ENCODE measurements at places on chromosomes 1 and 21.

- DNase-seq = no peak
Measured at GRCh38 chr1:184425449-184426277, 38.8 kb downstream of the C1orf21 start.

GRCh38 chr1:226148121-226148648, 38.4 kb downstream of the ACBD3 start:
- no peak for DNase-seq

GRCh38 chr1:169102567-169102966, 3.9 kb upstream of the ATP1B1 start:
- no peak for DNase-seq

DNA sequence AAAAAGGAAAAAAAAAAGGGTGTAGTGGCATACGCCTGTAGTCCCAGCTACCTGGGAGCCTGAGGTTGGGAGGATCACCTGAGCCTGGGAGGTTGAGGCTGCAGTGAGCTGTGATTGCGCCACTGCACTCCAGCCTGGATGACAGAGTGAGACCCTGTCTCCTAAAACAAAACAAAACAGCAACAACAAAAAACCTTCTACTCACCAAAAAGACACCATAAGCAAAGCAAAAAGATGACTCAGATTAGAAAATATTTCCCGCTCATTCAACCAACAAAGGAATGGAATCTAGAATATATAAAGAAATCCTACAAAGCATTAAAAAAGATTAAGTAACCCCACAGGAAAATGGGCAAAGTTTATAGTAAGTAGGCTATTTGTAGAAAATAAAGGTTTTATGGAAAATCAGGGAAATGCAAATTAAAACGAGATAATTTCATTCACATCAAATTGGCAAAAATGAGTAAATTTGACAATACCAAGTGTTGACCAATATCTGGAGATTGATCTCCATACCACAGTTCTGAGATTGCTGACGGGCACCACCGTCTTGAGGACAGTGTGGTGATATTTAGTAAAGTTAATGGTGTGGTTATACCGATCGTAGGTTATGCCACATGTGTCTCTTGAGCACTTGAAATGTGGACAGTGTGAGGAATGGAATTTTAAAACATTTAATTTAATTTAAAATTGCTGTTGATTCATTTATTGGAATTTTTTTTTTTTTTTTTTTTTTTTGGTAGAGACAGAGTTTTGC, 54.0 kb downstream of the PIK3CD start:
- no peak for DNase-seq

DNA sequence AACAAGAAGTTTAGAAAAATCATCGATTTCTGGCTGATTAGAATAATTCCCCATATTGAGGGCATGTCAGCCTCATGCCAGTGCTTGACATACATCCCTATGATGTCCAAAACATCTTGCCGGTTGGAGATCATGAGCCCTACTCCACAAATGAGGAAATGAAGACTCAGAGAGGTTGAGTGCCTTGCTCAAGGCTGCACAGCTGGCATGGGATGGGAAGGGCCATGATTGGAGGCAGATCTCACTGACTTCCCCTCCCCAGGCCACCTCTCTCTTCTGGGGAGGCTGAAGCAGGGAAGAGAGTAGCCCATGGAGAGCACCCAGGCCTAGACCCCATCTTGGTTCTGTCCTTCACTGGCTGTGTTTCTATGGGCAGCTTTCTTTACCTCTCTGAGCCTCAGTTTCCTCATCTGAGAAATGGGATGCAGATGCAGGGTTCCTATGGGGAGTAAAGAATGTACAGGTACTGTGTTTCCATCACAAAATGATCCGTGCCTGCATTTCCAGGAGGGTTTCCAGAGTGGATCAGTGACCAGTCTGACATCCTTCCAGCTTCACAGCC, 145.7 kb downstream of the SYF2 start:
- DNase-seq = no peak

DNA sequence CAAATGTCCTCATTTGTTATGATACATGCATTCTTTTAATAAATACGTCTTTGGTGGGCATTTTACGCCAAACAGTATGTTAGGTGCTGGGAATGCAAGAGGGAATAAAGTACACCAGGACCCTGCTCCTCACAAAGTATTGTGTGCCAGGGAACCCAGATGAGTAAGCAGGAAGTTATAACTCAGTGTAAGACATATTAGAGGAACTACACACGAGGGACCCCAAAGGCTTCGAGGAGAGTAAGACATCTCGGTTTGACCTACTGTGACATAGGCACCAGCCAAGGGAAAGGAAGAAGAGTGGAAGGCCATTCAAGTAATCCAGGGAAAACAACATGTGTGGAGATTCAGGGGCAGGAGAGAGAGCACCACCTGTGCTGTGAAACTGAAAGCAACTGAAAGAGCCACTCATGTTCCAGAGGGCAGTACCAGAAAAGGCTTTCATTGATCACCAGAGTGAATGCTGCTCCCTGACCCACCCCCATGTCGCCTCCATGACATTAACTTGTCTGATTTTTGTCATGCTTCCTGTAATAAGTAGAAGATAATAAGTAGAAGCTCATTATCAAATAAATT, 542.5 kb upstream of the PKN2 start:
- no peak for DNase-seq

- DNase-seq = no peak
Measured at GRCh38 chr1:212490276-212490675, 57.6 kb downstream of the NENF start.

DNA sequence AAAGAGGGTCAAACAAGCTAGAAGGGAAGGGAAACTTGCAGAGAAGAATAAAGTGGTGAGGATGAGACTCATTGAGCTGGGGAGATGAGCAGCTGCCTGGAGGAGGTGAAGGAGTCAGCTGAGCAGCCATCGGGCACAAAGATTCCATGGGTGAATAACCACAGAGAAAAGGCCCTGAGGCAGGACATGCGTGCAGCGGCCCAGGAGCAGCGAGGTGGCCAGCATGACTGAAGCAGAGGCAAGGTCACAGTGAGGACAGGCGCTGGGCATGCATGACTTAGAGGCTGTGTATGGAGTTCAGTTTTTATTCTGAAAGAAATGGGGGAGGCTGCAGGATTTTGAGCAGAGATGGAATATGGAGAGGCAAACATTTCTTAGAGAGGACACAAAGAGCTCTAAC, 24.9 kb downstream of the OLFML2B start:
- no peak for DNase-seq

- DNase-seq = no peak
Measured at GRCh38 chr1:39687243-39687642, 4.0 kb downstream of the HPCAL4 start.

DNA sequence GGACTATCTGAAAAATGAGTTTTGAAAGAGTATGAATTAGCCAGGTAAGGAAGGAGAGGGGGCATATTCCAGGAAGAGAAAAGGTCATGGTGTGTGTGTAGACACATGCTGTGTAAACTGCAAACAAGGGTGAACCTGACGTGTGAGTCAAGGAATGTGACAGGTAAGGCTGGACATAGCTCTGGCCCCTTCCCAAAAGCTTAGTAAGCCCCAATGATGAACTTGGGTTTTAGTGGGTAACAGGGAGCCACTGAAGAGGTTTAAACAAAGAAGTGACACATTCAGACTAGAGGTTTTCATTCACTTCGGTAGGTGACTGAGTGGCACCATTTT, 36.7 kb downstream of the EGLN1 start:
- DNase-seq = no peak

GRCh38 chr1:119739150-119739549, 27.4 kb downstream of the PHGDH start:
- DNase-seq = no peak

- DNase-seq = no peak
Measured at GRCh38 chr21:44513389-44514217, 26.4 kb downstream of the KRTAP10-1 start.

- no peak for DNase-seq
Measured at GRCh38 chr1:241828463-241829021, 19.5 kb upstream of the EXO1 start.

DNA sequence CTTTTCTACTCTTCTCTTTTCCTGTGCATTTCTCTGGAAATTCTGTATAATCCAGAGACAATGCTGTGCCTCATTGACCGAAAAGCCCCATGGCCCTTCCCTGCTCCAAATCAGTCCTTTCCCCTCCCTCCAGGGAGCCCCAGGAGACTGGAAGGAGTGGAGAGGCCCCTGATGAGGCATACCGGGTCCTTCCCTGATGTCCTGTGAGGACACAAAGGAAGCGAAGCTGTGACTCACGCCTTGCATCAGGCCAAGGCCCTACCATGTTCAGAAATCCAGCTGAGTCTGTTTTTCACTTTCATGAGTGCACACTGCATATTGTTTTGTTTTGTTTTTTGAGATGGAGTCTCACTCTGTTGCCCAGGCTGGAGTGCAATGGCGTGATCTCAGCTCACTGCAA, 38.7 kb upstream of the BECN2 start:
- no peak for DNase-seq

- DNase-seq = no peak
Measured at GRCh38 chr1:177048314-177049069, 116.0 kb downstream of the ASTN1 start.

GRCh38 chr1:174914991-174915390, 84.8 kb upstream of the CACYBP start:
- DNase-seq = no peak

DNA sequence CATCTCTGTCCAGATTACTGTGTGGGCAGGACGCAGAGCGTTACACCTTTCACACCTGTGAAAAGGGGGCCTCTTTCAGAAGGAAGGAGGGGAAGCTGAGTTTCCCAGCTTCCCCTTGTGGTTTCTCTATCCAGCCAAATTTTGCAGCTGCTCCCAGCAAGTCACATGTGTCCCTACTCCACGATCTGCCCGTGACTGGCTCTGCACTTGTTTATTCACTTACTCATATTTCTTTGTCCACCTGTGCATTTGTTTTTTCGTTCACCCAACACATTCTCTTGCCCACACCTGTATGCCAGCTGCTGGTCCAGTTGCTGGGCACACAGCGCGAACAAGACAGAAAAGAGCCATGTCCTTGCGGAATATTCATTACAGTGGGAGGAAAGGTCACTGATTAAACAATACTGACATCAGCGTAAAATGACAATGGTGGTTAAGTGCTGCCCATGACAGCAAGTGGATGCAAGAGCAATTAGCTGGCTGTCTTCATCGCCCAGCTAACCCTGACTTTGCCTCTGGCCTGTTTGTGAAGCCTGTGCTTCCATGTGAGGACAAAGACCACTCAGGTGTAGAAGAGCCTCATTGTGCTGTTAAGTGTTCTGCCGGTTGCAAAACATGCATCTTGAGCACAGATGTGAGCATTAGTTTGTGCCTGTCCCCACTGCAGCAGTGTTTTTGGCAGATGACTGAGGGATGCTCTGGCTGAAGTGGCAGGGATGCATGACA, 28.6 kb upstream of the NEK2 start:
- DNase-seq = no peak

DNA sequence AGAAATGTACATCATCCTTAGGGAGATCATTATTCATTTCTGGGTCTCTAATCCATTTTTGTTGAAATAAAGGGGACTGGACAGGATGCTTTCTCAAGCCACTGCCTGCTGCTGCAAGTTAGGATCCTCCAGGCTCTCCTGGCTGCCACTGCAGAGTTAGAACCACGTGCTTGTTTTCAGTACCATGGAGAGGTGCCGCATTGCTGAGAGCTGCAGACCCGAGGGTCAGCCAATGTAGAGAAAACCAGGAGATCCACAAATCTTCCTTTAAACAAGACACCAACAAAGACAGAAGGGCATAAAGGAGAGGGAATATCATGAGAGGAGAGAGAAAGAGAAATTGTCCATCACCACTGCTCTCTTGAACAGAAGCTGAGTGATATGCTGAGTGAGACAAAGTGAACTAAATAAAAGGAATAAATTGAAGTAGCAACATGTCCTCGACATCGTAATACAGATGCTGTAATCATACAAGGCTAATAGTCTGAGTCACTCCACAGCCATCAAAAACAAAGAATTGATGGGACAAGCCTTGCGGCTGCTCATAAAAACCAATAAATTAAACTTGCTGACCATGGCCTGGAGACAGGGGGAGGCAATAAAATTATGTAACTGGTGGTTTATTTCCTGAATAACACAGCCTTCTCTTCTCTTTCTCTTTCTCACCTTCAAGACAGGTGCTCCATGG, 255.7 kb downstream of the OMA1 start:
- no peak for DNase-seq

DNA sequence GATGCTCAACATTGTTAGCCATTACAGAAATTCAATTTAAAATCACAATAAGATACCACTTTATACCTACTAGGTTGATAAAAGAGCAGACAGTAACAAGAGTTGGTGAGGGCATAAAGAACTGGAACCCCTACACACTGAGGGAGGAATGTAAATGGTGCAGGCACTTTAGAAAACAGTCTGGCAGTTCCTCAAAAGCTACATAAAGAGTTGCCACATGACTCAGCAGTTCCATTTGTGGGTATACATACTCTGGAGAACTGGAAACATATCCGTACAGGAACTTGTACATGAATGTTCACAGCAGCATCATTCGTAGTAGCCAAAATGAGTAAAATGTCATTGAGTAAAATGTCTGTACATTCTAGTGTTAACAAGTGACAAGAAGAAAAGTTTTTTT, 17.0 kb downstream of the NSL1 start:
- no peak for DNase-seq

GRCh38 chr1:97243973-97244560, 522.5 kb downstream of the PTBP2 start:
- DNase-seq = peak; percentile 11

- no peak for DNase-seq
Measured at GRCh38 chr1:17682400-17682799, 72.7 kb upstream of the ACTL8 start.

DNA sequence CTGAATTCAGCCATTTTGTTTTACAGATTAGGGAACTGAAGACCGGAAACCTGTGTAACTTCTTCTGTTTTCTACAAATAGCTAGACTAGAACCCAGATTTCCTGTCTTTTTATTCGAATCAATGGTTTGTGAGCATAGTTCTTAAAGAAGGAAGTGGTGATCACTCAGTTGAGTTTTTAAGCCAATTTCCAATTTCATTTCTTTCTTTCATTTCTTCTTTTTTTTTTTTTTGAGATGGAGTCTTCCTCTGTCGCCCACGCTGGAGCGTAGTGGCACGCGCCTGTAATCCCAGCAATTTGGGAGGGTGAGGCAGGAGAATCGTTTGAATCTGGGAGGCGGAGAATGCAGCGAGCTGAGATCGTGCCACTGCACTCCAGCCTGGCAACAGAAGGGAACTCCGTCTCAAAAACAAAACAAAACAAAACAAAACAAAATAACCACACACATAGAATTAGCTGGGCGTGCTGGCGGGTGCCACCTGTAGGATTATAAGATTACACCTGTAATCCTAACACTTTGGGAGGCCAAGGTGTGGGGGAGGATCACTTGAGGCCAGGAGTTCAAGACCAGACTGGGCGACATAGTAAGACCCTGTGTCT, 3.0 kb upstream of the MDM4 start:
- DNase-seq = peak; percentile 68

- no peak for DNase-seq
Measured at GRCh38 chr21:44844256-44844655, 26.4 kb upstream of the SUMO3 start.

GRCh38 chr1:237861944-237862343, 28.8 kb downstream of the ZP4 start:
- no peak for DNase-seq

DNA sequence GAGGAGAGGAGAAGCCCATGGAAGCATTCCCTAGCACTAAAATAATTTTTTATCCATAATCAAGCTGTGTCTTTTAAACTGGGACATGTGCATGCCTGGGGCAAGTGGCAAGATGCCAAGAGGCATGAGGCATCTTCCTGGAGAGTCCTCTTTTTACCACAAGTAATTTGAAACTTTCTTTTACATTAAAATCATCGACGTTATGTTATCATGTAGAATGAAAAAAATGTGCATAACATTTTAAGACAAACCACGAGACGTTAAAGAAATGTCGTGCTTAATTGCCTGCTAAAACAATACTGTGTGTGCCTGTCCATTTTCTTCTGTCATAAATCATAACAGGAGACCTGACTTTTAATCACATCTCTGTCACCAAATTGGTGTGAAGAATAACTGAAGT, 1.5 kb downstream of the STYXL2 start:
- no peak for DNase-seq

Data from GM13976 (cell line).